ENCODE measurements at places on chromosomes 2 and 18.

DNA sequence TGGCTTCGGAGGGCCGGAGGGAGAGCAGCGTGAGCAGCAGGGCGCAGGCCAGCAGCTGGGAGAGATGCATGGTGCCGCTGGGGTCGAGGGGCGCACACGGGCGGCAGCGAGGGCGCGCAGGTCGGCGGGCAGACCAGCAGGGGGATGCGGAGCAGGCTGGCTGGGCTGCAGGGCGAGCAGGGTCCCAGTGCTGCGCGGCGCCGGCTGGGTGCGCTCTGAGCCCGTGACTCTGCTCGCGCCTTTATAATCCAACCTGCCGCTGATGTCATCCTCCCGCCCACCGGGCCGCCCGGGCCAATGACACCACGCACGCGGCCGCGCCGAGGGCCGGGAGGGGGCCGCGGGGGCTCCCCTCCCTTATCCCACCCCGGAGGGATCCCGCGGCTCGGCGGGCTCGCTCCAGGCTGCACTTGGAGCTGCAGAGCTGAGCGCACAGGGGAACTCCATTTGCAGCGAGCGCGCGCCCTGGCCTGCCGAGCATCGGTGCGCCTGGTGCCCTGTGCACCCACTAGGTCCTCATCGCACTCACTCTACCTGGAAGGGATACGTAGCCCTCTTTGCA lies at the start of gene NPPC:
Gene NPPC, minus strand, starts transcription at position 217 of the 562 bp plus-strand sequence. Its CDS starts 147 bp downstream, at position 70.
- peak; percentile 57 for DNase-seq

DNA sequence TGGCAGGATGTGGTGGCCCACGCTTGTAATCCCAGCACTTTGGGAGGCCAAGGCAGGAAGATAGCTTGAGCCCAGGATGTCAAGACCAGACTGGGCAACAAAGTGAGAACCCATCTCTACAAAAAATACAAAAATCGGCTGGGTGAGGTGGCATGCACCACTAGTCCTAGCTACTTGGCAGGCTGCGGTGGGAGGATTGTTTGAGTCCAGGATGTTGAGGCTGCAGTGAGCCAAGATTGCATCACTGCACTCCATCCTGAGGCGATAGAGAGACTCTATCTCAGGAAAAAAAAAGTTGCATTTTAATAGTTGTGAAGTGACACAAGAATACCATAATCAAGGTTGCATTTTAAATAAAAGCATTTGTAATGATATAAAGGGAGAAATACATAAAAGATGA lies 124.1 kb upstream of the SLC38A11 start:
- no peak for DNase-seq

DNA sequence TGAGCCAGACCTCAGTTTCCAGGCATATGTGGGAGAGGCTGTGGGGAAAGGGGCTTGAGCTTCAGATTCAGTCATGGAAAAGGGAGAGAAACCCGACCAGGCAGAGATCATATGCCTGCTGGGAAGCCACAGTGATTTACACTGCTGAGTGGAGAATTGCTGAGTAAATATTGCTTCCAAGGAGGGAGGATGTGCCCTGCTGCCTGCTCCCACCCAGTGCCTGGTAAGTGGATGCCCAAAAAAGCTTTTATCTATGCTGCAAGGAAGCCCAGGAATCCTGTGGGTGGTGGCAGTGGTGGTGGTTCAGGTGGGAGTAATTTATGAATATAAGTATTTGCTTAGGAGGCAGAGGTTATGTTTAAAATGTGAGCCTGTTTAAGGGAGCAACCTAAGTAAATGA lies 39.5 kb downstream of the INO80C start:
- DNase-seq = no peak

GRCh38 chr18:10147226-10147625 lies 233.4 kb downstream of the VAPA start:
- DNase-seq = no peak

DNA sequence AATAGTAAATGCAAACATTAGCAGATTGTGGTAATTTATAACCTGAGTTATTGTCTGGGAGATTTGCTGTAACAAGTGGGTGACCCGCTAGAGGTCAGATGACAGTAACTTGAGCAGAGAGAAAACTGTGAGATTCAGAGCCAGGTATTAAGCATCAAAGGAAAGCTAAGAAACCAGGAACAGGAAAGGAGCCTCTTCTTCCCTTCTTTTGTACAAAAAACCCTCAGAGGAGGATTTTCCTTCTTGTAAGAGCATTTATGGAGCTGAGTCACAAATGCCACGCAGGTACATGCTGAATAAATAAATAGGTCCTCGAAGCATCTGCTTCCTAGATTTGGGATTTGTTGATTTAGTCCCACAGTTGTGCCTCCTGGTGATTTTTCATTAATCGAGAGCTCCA lies 146.5 kb downstream of the SH3BP4 start:
- DNase-seq = no peak

DNA sequence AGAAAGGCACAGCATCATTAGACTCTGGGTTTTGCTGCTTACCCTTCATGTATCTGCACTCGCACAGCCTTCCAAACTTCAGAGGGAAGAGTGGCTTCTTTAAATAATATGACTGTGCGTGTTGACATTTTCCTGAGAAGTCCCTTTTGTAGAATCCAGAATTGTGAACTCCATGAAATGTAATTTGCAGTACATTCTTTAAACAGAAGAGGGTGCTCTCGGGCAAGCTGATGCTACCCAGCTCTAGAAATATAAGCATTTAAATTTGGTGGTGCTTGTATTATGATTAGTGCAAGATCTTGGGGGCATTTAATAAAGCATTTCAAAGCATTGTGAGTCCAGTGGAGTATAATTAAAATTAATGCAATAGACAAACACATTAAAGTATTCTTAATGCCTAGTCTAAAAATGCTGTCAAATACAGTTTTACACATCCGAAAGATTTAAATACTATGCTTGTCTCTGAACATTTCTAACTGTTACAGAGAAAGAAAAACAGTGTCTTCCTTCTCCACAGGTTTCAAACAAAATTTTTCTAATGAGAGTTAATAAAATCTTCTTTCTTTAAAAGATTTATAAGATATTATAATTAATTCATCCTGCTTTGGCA lies 17.3 kb upstream of the GTF2A1L start:
- DNase-seq = peak; percentile 45

DNA sequence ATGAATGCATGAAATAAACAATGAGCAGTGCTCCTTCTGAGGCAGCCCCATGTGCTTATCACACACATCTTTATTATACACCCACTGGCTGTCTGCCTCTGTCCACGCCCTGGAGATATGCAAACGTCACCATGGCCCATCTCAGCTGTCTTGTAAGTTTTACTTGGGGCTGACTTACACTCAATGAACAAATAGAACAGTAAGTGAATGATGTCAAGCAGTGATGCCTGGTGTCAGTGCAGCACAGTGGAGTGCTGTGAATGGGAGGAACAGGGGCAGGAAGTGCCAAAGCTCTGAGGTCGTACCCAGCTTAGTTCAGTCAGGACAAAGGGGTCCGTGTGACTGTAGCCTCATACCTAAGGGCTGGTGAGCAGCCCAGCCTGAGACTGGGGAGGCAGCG lies 659.5 kb upstream of the HS6ST1 start:
- no peak for DNase-seq

GRCh38 chr18:67553437-67553836 lies 36.9 kb upstream of the DSEL start:
- peak; percentile 49 for DNase-seq

- no peak for DNase-seq
Observed at GRCh38 chr2:190318514-190318913, 1.1 kb downstream of the HIBCH start.

GRCh38 chr18:50775207-50775606 lies 44.6 kb downstream of the MRO start:
- no peak for DNase-seq

DNA sequence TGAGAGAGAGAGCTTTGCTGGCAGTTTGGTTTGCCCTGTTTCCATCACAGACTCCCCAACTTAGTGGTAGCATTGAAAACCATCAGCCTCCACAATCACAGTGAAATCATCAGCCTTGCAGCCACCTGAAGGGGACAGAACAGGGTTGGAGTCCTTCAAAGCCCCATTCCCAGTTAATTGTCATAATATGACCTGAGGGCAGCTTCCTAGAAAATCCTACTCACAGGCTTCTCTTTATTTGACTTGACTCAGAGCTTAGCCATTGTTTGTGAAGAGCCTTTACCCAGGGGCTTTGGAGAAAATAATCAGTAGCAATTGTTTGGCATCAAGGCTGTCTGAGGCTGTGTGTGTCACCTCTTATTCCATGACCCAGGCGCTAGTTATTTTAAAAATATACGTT lies 308.7 kb downstream of the CBLN2 start:
- no peak for DNase-seq

DNA sequence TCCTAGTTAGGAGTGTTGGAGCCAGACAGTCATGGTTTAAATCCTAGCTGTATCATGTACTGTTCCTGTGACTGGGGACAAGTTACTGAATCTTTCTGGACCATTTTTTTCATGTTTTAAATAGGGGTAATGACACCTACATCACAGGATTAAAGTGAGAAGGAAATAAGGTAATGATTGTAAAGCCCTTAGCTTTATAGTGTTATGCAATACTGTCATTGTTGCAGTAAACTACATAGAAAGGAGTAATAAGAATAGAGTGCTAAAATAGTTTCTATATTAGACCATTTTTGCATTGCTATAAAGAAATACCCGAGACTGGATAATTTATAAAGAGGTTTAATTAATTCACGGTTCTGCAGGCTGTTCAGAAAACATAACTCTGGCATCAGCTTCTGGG lies 14.5 kb downstream of the AGPS start:
- DNase-seq = no peak

DNA sequence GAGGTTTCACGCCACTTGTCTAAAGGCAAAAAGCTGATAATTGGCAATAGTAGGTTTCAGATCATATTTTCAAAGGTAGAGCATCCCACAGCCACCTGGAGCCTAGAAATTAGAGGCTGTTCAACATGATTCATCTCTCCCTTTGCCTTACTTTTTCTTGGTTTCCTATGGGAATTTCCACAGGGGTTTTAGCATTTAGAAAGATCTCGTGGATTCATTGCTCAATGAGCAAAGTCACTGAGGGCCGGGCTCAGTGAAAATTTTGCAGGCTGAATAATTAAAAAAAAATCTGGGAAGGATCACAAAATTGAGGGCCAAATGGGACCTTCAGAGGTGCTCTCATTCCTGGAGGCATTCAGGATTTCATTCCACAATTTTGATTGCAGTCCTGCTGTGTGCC lies 137.1 kb downstream of the VAPA start:
- no peak for DNase-seq

DNA sequence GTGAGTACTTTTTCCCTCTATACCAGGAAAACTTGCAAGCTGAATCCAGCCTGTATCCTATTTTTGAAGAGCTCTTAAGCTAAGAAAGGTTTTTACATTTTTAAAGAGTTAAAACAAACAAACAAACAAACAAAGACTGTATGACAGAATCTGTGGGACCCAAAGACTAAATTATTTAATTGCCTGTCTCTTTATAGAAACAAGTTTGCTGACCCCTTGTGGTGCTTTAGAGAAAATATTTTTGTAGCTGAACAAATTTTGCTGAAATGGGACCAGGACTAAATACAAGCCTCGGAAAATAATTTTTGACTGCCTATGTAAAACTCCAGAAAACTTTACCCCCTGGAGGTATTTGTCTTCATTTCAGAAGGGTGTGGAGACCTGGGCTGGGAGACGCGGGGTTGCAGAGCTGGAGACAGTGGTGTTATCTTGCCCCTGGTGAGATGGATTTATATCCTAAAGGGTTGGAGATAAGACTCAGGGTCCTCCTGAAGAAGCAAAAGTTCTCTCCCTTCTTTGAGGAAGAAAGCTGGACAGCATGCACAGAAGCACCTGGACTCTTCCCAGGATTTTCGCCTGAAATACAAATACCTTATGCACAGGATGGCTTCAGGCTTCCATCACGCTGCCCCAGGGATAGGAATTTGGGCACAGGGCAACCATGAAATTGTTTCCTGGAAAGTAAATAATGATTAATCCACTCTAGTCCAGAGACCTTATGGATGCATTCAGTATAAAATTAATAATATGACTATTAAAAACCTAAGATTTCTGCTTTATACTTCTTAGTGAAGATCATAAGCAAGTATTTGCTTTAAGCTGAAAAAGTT lies 54.3 kb downstream of the TMX3 start:
- DNase-seq = peak; percentile 56

- no peak for DNase-seq
Observed at GRCh38 chr2:44456946-44457345, 95.2 kb downstream of the CAMKMT start.

DNA sequence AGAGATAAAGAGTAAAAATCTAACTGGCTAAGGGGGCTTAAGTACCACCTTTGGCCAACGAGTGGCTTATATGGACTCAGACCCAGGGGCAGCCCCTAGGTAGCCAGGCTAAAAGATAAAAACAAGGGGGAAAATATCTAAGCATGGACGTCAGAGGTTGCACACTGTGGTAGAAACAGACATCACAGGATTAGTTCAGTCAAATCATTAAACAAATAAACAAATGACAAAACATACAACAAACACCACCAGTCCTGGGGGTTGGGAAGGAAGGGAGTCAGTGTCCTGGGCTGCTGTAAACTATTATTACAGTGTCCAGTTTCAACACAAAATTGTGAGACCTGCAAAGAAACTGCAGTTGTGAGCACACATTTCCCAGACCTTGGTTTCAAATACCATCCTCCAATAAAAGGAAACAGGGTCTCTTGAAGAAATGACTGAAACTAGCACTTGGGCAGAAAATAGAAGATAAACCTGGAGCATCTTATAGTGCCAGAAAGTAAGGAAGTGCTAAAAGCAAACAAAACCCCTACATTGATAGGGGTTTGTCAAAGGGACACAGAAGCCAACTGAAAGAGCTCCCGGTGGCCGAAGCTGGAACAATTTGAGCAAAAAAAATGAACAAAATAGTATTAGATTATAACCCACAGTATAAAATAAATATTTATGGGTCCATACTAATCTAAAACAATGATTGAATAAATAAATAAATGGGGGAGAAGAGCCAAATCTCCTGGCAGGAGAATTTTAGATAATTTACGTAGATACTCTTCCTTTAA lies 154.8 kb upstream of the KLF7 start:
- DNase-seq = peak; percentile 43

DNA sequence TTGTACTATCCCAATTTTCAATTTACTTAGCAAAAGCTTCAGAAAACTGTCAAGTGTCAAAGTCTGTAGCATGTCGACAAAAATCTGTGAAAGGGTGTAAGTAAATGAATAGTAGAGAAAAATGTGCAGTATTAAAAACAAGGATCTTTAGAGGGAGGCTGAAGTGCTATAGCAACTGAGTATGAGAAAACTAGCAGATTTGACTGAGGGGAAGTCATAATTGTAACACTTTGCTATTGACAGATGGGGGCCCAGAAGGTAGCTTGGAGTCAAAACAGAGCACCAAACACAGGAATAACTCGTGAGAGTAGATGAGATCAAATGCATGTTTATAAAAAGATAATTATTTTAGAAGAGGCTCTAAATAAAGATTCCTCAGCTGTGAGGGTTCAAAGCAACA lies 657.7 kb downstream of the TMEM182 start:
- no peak for DNase-seq

- no peak for DNase-seq
Observed at GRCh38 chr2:241816431-241817121, 7.6 kb downstream of the NEU4 start.

GRCh38 chr2:110674620-110675555 lies 3.0 kb downstream of the BUB1 start:
- DNase-seq = peak; percentile 60

DNA sequence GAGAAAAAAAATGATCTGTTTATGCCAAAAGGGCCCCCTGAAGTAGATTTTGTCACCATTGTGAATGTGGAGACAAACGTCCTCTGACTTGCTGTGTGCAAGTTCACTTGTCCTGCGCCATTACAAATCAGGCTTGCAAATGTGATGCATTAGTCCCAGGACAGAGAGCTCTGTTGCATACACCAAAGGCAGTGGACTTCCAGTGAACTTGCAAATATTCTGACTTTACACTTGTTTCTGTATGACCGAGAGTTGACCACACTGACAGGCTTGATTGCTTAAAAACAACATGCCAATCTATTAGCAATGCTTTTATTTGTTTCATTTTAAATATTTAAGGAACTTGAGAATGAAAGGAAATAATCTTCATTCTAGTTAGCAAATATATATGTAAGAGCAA lies 293.2 kb downstream of the PLCL1 start:
- no peak for DNase-seq

Measured in iris pigment epithelial cell (primary cell).